ENCODE measurements at places on chromosomes 3 and 15. TPM values are rescaled to one million over a fixed set of nuclear protein-coding genes. Genes with fewer than 3 reads are reported as not detected.

The CDHR4 gene
- 0.09 TPM for polyA plus RNA-seq

The TMC3 gene
- polyA plus RNA-seq = not detected

The NANOGP8 gene
- polyA plus RNA-seq = 0.15 TPM

The GRK7 gene
- polyA plus RNA-seq = not detected

The AP2M1 gene
- polyA plus RNA-seq = 1,068 TPM

The CCR8 gene
- polyA plus RNA-seq = not detected

The ZNF717 gene
- 11.5 TPM for polyA plus RNA-seq

The DISP2 gene
- 0.36 TPM for polyA plus RNA-seq

The XCR1 gene
- not detected for polyA plus RNA-seq

The SCAMP5 gene
- polyA plus RNA-seq = 2.1 TPM

The SLC2A2 gene
- polyA plus RNA-seq = not detected

The NAALADL2 gene
- 8.0 TPM for polyA plus RNA-seq

The CLSTN2 gene
- 0.04 TPM for polyA plus RNA-seq

The TERC gene
- not detected for polyA plus RNA-seq

The MCTP2 gene
- polyA plus RNA-seq = 17.8 TPM

The HOMER2 gene
- 0.61 TPM for polyA plus RNA-seq

The TNNC1 gene
- 1.9 TPM for polyA plus RNA-seq

The AGTR1 gene
- polyA plus RNA-seq = 0.20 TPM

The COL8A1 gene
- 147 TPM for polyA plus RNA-seq

The FHIT gene
- polyA plus RNA-seq = 0.17 TPM

The RPL35A gene
- polyA plus RNA-seq = 1,252 TPM

The PSTPIP1 gene
- polyA plus RNA-seq = 0.30 TPM

The OR5K2 gene
- polyA plus RNA-seq = not detected

The ARNT2 gene
- polyA plus RNA-seq = 36.8 TPM

The SYNPR gene
- not detected for polyA plus RNA-seq

The ABTB1 gene
- 19.5 TPM for polyA plus RNA-seq

The PTPRG gene
- 26.5 TPM for polyA plus RNA-seq

The TMEM45A gene
- polyA plus RNA-seq = 33.0 TPM

The MST1R gene
- polyA plus RNA-seq = 0.41 TPM

The ARRDC4 gene
- polyA plus RNA-seq = 9.2 TPM

The FBN1 gene
- 424 TPM for polyA plus RNA-seq

The AADACL2 gene
- not detected for polyA plus RNA-seq

The GREM1 gene
- polyA plus RNA-seq = 2,326 TPM

The SLC9A9 gene
- 11.5 TPM for polyA plus RNA-seq

The KY gene
- polyA plus RNA-seq = 0.09 TPM

The FMN1 gene
- 3.7 TPM for polyA plus RNA-seq

The MCF2L2 gene
- not detected for polyA plus RNA-seq

The LCTL gene
- 7.0 TPM for polyA plus RNA-seq

The TMEM212 gene
- not detected for polyA plus RNA-seq

The TRIM42 gene
- not detected for polyA plus RNA-seq

The LRRIQ4 gene
- not detected for polyA plus RNA-seq

The CLDN11 gene
- 445 TPM for polyA plus RNA-seq

The FLNB gene
- polyA plus RNA-seq = 89.6 TPM

The THPO gene
- 0.06 TPM for polyA plus RNA-seq

The CTDSPL gene
- 40.4 TPM for polyA plus RNA-seq

The CYP8B1 gene
- polyA plus RNA-seq = not detected

The NUP210 gene
- polyA plus RNA-seq = 0.04 TPM

The SKIL gene
- polyA plus RNA-seq = 18.3 TPM

The SLC25A36 gene
- polyA plus RNA-seq = 68.8 TPM

The SLC51A gene
- polyA plus RNA-seq = not detected

The GOLGA6L7 gene
- polyA plus RNA-seq = not detected

The CD86 gene
- not detected for polyA plus RNA-seq

The RYR3 gene
- polyA plus RNA-seq = not detected

The EFCC1 gene
- polyA plus RNA-seq = 0.27 TPM

The GCSAM gene
- polyA plus RNA-seq = not detected

The CLEC3B gene
- polyA plus RNA-seq = 4.3 TPM

The MINAR1 gene
- 0.76 TPM for polyA plus RNA-seq

The LINGO1 gene
- polyA plus RNA-seq = not detected

Measured in AG04450 (cell line).